ENCODE measurements at places on chromosomes 16 and 17.

DNA sequence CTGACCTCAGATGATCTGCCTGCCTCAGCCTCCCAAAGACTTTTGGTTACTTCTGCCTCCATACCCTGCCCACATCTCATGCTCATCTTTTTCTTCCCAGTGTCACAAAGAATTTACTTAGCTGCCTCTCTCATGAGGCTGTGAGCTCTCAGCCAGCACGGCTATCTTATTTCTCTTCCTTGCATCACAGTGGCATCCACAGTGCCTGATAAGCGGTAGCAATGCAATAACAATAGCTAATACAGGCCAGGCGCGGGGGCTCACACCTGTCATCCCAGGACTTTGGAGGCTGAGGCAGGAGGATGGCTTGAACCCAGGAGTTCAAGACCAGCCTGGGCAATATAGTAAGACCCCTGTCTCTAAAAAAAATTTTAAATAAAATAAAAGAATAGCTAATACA lies 15.5 kb upstream of the MARVELD3 start:
- DNase-seq: no peak

- DNase-seq: no peak
Observed at GRCh38 chr16:85082173-85083050, 29.9 kb downstream of the CIBAR2 start.

GRCh38 chr17:71681427-71682173 lies 439.2 kb upstream of the SOX9 start:
- no peak for DNase-seq

GRCh38 chr17:40251576-40251975 lies 32.5 kb downstream of the WIPF2 start:
- no peak for DNase-seq

DNA sequence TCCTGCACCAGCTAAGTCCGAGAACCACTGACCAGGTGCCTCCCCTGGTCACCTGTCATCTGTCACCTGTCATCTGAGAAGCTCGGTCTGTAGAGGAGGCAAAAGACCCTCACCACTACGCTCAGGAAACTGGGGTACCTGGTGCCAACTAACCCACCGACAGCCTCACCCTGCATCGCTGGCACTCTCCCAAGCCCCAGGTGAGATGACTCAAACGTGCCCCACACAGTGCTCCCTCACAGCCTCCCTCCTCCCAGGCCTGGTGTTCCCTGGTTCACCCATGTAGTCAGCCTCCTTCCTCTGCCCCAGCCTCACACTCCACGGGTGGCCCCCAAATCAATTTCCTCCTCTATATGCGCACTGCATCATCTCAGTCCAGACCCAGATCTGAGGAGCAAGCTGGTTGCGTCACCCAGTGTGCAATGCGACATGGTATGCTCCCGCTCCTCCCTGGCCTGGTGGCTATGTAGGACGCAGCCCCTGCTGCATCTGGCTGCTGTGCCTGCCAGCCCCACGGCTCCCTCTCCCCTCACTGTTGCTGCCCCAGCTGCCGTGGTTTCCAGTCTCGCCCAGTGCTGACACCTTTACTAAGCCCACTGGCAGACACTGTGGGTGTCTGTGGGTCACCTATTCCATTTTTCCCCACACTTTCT lies 68.3 kb downstream of the GTF3C1 start:
- DNase-seq: no peak

- no peak for DNase-seq
Observed at GRCh38 chr17:50529849-50530248, 2.7 kb upstream of the EPN3 start.

DNA sequence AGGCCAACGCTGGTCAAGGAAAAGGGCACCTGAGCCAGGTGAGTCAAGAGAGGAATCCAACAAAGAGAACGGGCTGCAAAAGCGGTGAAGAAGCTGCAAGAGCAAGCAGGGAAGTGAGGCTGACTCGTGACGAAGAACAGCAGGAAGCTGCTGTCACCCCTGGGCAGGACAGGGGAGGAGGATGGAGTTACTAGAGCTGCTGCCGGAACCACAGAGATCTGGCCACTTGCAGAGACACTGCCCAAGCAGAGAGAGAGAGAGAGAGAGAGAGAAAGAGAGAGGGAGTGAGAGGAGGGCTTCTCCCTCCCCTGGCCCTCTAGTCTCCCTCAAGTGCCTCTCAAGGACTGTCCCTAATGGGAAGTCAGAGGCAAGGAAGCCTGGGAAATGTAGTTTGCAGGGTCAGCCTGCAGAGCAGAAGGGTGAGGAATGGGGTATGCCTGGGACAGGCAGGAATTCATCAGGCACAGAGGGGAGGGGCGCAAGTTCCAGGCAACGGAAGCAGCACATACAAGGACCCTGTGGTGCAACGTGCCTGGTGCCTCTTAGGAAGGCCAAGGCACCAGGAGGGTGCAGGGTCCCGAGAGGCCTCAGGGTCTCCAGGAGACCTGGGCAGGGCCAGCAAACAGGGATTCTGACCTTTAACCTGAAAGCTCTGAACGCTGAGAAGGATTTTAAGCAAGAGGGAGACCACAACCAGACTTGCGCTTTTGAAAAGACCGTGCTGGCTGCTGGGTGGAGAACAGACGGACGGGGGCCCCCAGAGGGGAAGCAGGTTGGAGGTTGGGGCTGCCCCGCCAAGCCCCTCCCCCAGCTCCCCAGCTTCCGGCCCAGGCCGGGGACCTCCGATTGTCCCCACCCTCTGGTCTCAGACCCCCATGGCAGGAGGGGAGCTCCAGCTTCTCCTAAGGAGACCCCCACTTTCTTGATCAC lies 45.8 kb upstream of the CIBAR2 start:
- no peak for DNase-seq

- DNase-seq: no peak
Observed at GRCh38 chr16:70152578-70153302, 20.8 kb upstream of the CLEC18C start.

DNA sequence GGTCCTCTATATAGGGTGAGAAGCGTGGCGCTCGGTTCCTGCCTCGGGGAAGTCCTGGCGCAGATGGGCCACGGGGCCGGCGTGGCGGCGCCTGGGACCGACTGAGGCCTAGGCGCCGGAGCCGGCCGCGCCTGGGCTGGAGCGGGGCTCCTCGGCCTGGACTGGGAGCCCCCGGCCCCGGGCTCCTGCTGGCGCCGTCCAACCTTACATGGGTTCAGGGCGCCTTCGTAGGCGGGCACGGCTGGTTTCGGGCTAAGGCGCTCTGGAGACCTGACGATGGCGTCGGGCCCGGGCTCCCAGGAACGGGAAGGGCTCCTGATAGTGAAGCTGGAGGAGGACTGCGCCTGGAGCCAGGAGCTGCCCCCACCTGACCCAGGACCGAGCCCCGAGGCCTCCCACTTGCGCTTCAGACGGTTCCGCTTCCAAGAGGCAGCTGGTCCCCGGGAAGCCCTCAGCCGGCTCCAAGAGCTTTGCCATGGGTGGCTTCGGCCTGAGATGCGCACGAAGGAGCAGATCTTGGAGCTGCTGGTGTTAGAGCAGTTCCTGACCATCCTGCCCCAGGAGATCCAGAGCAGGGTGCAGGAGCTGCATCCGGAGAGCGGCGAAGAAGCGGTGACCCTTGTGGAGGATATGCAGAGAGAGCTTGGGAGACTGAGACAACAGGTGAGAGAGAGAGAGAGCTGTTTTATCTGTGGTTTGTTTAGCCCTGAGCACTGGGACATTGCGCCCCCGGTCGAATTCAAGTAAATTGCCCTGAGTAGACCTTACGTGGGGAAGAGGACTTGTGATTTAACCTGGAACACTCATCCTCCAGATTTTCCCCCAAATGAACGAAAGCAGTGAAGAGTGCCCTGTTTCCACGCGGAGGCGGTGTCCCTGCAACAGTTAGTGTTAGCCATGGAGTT lies 504 bp downstream of the ZNF263 start:
- DNase-seq: no peak

GRCh38 chr17:35889818-35890773 lies 9.9 kb upstream of the CCL5 start:
- no peak for DNase-seq

GRCh38 chr17:1431631-1432104 lies 24.4 kb downstream of the CRK start:
- no peak for DNase-seq

GRCh38 chr16:88920618-88921590 lies 54.4 kb upstream of the PABPN1L start:
- no peak for DNase-seq

DNA sequence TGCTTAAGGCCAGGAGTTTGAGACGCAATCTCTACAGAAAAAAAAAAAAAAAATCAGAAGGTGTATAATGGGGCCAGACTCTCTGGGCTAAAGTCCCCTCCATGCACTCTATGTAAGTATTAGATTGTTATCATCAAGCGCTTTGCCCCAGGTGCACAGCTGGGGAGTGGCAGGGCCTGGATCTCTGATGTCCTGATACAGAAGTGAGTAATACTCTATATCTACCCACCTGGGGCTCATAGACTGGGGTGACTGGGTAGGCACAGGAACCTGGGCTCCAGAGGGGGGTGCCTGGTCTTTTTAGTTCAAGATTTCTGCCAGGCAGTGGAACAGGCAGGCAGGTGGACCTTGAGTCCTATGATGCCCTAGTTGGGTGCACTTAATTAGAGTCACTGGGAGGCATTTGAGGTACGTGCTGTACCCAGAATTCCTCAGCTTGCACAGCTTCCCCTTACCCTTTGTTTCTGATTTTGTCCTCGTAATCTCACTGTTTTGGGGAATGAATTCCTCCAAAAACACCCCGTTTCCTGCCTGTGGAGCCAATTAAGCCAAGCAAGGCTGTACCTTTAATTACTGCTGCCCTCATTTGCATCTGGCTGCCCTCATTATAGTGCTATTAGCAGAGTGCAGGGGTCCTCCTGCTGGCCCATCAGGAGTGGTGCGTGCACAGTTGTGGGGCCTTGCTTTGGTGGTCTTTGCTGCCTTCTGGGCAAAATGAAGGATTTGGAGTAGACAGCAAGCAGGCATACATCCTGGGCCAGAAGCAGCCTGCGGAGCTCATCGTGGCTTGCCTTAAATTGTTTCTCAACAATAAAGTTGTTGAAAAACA lies 239.0 kb downstream of the SNX29 start:
- DNase-seq: no peak

GRCh38 chr17:74960570-74961342 lies 11.8 kb downstream of the HID1 start:
- no peak for DNase-seq

DNA sequence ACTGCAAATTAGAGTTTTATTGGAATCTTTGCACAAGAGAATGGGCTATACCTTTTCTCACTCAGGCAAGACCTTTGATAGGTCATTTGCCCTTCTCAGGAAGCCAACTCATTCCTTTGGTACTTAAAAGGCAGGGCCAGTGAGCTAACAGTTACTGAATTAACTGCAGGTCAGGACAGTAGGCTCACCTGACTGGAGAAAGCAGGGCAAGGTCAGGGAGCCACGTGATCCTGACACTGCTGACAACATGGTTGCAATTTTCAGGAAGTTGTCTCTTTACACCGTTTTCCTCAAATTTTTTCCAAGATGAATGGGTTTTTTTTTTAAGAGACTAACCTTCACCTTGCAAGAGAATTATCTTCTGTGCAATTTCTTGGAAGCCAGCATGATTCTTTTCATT lies 21.1 kb downstream of the CPSF4L start:
- no peak for DNase-seq

DNA sequence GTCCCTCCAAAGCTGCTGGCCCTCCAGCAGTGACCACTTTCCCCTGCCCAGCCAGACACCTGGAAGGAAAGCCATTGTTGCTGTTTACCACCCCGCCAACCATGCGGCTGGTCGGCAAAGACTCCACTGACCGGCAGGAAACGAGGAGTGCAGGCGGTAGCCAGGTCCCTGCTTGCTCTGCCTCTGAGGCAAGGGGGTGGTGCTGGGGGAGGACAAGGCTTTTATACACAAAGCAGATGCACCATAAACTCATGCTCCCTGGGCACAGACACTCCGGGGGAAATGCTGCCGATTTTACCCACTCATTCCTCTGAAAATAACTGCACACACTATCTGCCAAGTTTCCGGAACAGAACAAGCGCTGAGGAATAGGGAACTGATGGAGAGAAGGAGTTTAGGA lies 62.8 kb upstream of the GRIN2A start:
- DNase-seq: no peak

- no peak for DNase-seq
Observed at GRCh38 chr16:24036614-24037013, 200.8 kb downstream of the PRKCB start.

DNA sequence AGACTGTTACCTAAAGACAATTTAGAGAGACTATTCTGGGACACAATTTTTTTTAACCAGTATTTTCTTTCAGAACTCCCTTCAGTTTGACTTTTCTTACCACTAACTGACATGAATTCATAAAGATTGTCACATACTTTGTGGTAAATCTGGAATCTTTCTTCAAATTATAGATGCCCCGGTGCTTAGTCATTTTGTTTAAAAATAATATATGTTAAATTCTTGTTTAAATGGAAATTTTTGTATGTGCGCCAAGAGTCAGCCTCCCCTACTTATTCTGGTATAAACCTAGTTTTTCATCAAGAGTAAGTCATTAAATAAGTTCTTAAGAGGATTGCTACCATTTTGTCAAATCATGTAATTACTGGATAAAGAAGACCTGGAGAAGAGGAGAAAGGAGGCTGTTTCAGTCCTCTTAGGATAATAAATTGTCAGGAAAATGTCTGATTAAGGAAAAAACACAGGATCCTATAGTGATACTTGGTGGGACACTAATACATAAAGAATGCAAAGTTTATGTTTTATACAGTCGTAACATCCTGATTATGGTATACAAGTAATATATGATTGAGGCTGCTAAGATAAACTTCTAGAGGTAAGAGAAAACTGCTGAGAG lies 424.4 kb downstream of the PMP22 start:
- no peak for DNase-seq

DNA sequence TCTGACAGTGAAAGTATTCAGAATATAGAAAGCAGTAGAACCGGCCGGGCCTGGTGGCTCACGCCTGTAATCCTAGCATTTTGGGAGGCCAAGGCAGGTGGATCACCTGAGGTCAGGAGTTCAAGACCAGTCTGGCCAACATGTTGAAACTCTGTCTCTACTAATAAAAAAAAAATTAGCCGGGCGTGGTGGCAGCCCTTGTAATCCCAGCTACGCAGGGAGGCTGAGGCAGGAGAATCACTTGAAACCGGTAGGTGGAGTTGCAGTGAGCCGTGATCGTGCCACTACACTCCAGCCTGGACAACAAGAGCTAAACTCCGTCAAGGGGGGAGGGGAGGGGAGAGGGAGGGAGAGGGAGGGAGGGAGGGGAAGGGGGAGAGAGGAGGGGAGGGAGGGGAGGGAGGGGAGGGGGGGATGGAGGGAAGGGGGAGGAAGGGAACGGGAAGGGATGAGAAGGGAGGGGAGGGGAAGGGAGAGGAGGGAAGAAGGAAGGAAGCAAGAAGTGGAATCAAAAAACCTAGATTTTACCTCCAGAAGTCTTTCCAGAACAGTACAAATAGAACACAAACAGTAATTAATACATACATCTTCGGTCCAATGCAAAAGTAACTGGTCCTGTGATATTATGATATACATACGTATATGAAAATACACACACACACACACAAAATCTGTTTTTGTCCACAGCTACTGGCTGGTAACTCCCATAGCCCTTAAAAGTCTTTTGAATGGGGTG lies 10.9 kb upstream of the NT5C start:
- DNase-seq: no peak

- DNase-seq: no peak
Observed at GRCh38 chr16:10979717-10980601, 35.6 kb downstream of the CLEC16A start.

GRCh38 chr16:48487287-48487686 lies 102.1 kb upstream of the SIAH1 start:
- DNase-seq: no peak

- no peak for DNase-seq
Observed at GRCh38 chr16:20385844-20386832, 18.4 kb downstream of the PDILT start.
